ENCODE measurements at places on chromosomes 2 and 18.
A peak's percentile ranks its signal among the peaks of the same experiment; 100 is the strongest.

DNA sequence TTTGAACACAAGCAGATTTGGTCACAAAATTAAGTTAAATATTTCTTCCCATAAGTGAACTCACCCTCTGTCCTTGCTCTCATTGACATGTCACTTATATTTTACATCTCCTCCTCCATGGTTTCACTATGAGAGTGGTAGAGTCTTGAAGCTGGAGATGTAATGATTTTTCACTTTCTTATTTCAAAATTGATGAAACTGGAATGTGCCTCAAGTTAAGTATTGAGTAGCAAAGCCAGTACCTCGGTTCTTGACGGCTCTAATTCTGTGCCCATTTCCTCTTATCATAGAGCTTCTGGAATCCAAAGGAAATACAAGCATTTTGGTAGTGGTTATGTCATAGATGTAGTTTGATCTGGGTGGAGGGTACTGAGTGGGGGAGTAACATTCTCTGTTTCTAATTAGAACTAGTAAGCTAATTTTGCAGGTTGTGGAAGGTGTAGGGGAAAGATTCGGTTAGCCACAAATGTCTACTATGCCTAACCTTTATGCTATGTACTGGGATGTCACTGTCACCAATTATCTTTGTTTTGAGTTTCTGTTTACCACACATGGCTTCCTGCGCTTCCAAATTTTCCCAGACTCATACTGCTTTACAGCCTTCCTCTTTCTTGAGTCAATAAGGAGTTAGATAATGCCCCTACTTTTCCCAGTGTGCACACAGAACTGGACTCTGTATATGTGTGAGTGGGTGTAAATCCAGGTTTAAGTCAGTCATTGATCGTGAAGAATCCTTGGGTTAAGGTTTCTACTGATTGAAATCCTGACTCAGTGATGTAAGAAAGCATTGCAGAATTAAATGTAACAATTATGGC is 96.8 kb downstream of the DIS3L2 start:
- DNase-seq: no peak

- no peak for DNase-seq
These were observed 7.7 kb upstream of the SP140L start for GRCh38 chr2:230319211-230319862.

- no peak for DNase-seq
These were observed 145.2 kb upstream of the SYT4 start for GRCh38 chr18:43422518-43422917.

DNA sequence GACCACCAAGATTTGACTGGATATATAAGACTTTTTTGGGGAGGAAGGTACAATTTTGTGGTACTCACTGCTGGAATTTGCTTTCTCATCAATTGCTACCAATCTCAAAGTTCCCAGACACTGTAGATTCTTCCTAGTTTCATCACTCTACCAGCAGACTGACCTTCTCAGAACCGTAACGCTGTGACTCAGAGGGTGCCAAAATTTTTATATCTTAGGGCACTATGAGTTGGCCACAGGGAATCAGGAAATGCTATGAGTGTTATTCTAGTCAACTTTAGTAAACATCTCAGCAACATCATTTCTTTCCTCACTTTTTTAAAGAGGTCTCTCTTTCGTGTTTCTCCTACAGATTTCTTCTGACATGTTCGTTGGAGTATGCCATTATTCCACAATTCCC is 499.0 kb downstream of the TMX3 start:
- no peak for DNase-seq

GRCh38 chr2:190841707-190842505 is 38.7 kb upstream of the GLS start:
- DNase-seq: no peak

GRCh38 chr2:124001696-124002430 is 23.2 kb upstream of the CNTNAP5 start:
- DNase-seq: no peak

DNA sequence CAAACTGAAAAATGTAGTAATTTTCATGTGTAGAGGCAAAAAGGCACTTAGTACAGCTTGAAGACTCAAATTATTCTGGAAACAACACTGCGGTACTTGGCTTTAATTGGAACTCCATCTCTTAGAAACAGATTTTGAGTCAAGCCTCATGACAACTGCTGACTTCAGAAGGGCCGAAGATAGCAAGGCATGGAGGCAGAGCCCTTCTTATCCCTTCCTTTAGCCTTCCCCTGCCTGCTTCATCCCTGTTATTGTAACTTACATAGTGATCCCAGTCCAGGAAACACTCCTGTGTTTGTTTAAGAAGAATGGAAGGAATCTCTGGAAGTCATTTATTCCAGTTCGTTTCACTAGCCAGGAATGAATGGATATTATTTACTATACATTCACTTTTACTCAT is 110.9 kb upstream of the FAM98A start:
- DNase-seq: no peak

GRCh38 chr18:68948622-68949021 is 150.7 kb downstream of the CCDC102B start:
- no peak for DNase-seq

GRCh38 chr18:12943215-12943614 is 4.6 kb upstream of the SEH1L start:
- no peak for DNase-seq

GRCh38 chr2:46181306-46181705 is 115.9 kb upstream of the EPAS1 start:
- DNase-seq: no peak

GRCh38 chr2:145323512-145323911 is 803.6 kb upstream of the ZEB2 start:
- no peak for DNase-seq

DNA sequence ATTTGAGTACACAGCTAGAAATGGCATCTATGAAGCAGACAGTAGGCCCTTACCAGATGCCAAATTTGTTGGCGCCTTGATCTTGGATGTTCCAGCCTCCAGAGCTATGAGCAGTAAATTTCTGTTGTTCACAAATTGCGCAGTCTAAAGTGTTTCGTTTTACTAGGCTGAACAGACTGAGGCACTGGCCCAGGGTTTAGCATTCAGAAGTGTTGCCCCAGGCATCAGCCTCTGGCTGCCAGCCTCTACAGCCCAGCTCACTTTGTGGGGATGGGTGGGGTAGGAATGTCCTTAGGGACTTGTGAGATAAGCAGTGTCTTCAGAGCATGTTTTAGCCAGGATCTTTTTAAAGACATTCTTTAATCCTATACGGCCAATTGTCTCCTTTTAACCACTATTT is 51.5 kb upstream of the MGAT5 start:
- no peak for DNase-seq

- DNase-seq: no peak
These were observed 13.6 kb upstream of the LIPG start for GRCh38 chr18:49548229-49548636.

GRCh38 chr18:48922226-48922800 is 28.5 kb downstream of the SMAD7 start:
- no peak for DNase-seq

DNA sequence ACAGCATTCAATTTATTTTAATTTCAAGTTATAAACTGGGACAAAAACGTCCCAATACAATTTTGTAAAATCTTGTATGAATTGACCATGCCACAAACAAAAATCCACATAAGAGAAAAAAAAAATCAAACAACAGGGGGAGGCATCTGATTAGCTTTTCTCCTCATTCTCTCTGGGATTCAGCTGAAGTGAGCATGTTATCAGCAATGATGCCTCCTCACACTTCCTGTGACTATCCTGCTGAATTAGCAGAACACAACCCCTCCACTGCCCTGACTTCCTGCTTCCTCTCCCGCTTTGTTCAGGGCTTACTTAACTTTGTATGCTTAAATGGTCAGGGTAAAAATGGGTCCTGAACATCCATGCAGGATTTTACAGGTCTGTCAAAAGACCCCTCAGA is 132.2 kb upstream of the ITGB6 start:
- DNase-seq: no peak

- no peak for DNase-seq
These were observed 37.5 kb downstream of the TCF4 start for GRCh38 chr18:55550471-55550870.

- no peak for DNase-seq
These were observed 235.5 kb downstream of the GULP1 start for GRCh38 chr2:188527141-188527540.

GRCh38 chr18:6284761-6285160 is 129.9 kb downstream of the L3MBTL4 start:
- DNase-seq: no peak

DNA sequence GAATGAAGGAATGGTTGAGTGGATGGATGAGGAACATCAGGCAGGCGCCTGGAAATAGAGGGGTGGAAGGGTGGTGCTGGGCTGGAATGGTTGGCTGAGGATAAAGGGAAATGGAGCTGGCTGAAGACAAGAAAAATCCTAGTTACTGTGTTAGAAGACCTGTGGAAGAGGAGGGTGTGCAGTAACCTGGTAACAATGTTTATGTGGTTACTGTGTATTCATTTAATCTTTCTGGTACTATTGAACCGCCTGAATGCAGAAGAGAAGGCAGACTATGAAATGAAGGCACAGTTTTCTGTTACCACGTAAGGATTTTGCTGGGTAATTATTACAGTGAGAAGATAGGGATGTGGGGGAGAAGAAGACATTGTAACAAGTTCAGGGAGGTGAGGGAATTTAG is 110.3 kb upstream of the MGAT5 start:
- no peak for DNase-seq

DNA sequence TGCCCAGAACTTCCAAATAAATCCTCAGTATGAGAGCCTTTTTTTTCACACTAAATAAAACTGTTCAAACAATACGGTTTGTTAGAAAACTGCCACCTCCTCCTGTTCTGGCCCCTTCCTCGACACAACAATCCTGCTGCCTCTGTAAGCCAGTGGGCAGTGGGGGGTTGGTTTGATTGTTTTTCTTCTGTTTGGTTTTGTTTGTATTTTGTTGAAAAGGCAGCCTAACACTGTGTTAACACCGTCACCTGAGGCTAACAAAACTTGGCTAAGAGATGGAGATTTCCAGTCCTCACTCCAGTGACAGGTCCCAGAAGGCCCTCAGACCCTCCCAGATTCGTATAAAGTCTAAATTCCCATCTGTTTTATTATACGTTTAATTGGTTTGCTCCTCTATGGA is 402.1 kb downstream of the ZNF521 start:
- DNase-seq: no peak

- DNase-seq: peak; percentile 42
These were observed 56.6 kb downstream of the EPG5 start for GRCh38 chr18:45910405-45911023.

GRCh38 chr2:27751377-27751776 is 20.1 kb upstream of the MRPL33 start:
- DNase-seq: no peak

DNA sequence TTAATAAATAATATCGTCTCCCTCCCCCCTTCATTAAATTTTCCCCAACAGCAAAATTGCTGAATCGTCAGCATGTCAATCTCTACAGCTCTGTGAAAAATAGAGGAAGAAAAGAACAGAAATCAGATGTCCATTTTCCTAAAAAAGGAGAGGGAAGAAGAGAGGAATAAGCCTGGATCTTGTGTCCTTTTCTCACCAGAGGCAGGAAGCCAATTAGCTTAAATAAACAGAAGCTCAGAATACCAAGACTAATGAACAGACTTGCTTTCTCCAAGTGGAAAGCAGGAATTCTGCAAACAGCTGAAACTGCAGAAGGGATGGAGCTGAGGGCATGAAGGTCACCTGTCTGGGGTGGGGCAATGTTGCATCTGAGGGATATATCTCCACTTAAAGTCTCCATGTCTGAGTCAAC is 265.7 kb downstream of the CCDC85A start:
- no peak for DNase-seq
